GM18507 (cell line): ENCODE measurements at places on chromosomes 12 and 14.

GRCh38 chr12:106321139-106321850 lies 18.8 kb downstream of the TCP11L2 start:
- DNase-seq = no peak

GRCh38 chr14:32077081-32078022 lies at the start of gene ARHGAP5:
Gene ARHGAP5 (plus strand): TSS chr14:32077304. CDS start chr14:32090670, 13,366 bp downstream.
- no peak for DNase-seq

- no peak for DNase-seq
Measured at GRCh38 chr12:94074980-94075629, 73.3 kb upstream of the PLXNC1 start.

- DNase-seq = no peak
Measured at GRCh38 chr12:123731596-123731995, 19.4 kb downstream of the ATP6V0A2 start.

- no peak for DNase-seq
Measured at GRCh38 chr12:113189361-113189760, 3.8 kb downstream of the RITA1 start.

- DNase-seq = no peak
Measured at GRCh38 chr14:55592436-55592835, 12.4 kb downstream of the KTN1 start.

GRCh38 chr14:52694761-52695480 lies 437 bp downstream of the ERO1A start:
- no peak for DNase-seq

DNA sequence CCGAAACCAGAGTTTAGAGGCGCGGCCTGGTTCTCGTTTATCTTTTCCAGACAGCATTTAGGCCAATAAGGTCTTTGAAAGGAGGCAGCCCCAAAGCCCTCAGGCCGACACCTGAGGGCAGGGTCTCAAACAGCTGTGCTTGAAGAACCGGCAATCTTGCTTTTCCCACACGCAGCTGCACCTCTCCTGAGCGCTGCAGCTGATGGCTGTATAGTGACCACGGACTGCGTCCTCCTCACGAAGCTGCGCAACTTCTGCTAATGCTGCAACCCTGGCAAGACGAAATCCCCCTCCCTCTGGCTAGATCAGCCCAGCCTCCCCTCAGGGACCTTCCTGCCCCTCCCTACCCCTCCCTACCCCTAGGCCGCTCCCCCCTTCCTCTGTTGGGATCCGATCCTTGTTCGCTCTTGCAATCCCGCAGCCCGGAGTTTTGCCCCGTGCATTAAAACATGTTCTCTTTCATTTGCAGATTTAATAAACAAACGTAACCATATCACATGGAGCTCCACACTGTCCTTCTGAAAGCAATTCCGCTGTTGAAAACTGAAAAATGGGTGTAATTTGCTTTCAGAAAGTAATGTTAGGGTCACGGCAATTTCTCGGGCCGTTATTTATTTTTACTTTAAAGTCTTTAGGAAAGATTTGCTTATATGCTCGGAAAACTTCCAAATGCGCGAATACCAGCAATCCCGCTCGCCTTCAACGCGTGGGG lies 4.8 kb upstream of the PAX9 start:
- DNase-seq = no peak
